ENCODE measurements at places on chromosomes 4 and X.
A peak's percentile ranks its signal among the peaks of the same experiment; 100 is the strongest.

DNA sequence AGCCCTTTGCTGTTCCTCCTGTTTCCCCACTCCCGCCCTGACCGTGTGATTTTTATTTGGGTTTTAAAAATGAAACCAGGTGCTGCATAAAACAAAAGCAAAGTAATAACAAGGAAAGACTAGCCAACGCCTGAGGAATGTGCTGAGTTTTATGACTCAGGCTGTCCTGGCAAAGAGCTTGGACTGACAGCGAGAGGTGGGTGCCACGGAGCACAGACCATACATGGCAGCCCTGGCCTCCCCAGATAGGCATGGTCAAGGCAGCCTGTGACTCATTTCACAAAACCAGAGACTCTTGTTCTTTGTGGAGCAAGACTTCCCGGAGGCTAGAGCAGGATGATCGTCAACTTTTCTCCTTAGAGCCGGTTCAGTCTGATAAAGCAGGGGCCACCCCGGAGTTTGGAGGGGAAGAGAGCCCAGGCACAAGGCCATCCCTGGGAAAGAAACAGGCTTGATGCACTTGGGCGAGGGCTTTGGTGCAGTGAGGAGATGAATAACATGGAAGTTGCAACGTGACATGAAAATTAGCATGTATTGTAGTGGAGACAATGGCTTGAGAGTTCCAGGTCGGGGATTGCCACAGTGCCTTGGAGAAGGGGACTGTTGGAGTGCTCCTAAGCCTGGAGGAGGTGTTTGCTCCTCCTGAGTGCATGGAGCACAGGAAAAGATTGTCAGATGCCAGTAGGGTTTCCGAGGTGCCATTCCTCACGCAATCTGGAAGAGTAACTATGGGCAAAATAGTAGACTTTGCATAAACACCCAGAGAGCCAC is 54.8 kb downstream of the C4orf51 start:
- no peaks in the 10 kb centered on the region for H3K4me1 ChIP-seq
- no peaks in the 10 kb centered on the region for H3K27me3 ChIP-seq
- no peaks in the 10 kb centered on the region for H3K36me3 ChIP-seq
- H3K4me3 ChIP-seq = no peak overlapping the region

GRCh38 chrX:19814240-19814639 is 73.2 kb downstream of the SH3KBP1 start:
- DNase-seq = no peak
- no peaks in the 10 kb centered on the region for H3K4me1 ChIP-seq
- H3K36me3 ChIP-seq = no peaks in the 10 kb centered on the region
- H3K4me3 ChIP-seq = no peak overlapping the region
- H3K27me3 ChIP-seq = no peaks in the 10 kb centered on the region
- H3K27ac ChIP-seq = no peak overlapping the region

DNA sequence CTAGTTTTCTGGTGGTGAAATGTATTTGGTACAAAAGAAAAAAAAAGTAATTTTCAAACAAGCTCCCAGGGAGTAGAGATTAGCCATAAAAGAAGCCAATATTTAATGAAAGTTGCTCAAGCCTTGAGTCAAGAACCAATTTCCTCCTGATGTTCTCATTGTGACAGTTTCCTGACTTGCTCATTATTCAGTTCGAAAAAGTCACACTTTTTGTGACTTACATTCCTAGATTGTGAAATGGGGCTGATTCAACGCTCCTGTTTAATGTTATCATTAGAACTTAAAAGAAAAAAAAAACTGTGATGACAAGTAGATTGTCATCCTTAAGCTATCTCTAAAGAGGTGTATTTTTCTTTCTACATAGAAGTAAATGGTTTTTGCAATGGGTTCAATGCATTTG is 122.6 kb upstream of the BMPR1B start:
- H3K4me1 ChIP-seq = peaks cover 13% of the 10 kb centered on the region
- H3K36me3 ChIP-seq = peaks cover 21% of the 10 kb centered on the region
- H3K4me3 ChIP-seq = no peak overlapping the region
- DNase-seq = no peak
- H3K27me3 ChIP-seq = no peaks in the 10 kb centered on the region

- H3K4me3 ChIP-seq = no peak overlapping the region
- H3K27ac ChIP-seq = peak overlapping the region; percentile 52
- no peaks in the 10 kb centered on the region for H3K36me3 ChIP-seq
- DNase-seq = no peak
- H3K27me3 ChIP-seq = no peaks in the 10 kb centered on the region
Measured at GRCh38 chrX:21873063-21873775, 17.4 kb downstream of the YY2 start.

GRCh38 chrX:15043538-15043937 is 170.3 kb downstream of the MOSPD2 start:
- H3K27me3 ChIP-seq = no peaks in the 10 kb centered on the region
- H3K27ac ChIP-seq = no peak overlapping the region
- no peak overlapping the region for H3K4me3 ChIP-seq
- no peaks in the 10 kb centered on the region for H3K4me1 ChIP-seq

Measured in sigmoid colon (tissue), 7 donors.